Islet precursor cell (in vitro differentiated cells): ENCODE measurements at places on chromosomes 12 and 14.
A peak's percentile ranks its signal among the peaks of the same experiment; 100 is the strongest.

- DNase-seq, result no peak
These were observed 135.4 kb upstream of the CLEC14A start for GRCh38 chr14:38391334-38391733.

DNA sequence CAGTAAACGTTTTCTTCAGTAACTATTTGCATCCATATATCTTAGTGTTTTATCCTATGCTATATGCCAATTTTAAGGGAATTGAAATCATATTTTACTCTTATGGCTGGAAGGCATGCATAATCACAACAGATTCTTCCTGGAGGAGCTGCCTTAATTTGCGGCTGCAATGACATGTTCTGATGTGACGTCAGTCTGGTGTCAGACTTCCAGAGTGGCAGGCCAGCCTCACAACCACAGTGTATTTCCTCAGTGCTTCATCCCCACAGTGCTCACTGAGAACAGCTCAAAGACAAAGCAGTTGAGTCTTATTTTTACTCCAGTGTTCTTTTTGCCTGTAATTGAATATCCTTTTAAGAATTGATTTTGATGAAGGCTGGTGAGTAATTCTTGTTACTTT lies 107.1 kb downstream of the PLEKHA5 start:
- DNase-seq, result no peak

- no peak for DNase-seq
These were observed 248.0 kb upstream of the FLRT2 start for GRCh38 chr14:85281921-85282320.

- no peak for DNase-seq
These were observed 390.0 kb downstream of the EGLN3 start for GRCh38 chr14:33560718-33561431.

DNA sequence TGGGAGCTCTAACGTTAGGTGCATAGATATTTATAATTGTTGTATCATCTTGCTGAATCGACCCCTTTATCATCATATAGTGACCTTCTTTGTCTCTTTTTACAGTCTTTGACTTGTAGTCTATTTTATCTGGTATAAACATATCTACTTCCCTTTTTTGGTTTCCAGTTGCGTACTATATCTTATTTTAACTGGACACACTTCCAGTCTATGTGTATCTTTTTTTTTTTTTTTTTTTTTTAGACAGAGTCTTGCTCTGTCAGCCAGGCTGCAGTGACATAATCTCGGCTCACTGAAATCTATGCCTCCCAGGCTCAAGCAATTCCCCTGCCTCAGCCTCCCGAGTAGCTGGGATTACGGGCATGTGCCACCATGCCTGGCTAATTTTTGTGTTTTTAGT lies 41.9 kb upstream of the ZFP36L1 start:
- no peak for DNase-seq

DNA sequence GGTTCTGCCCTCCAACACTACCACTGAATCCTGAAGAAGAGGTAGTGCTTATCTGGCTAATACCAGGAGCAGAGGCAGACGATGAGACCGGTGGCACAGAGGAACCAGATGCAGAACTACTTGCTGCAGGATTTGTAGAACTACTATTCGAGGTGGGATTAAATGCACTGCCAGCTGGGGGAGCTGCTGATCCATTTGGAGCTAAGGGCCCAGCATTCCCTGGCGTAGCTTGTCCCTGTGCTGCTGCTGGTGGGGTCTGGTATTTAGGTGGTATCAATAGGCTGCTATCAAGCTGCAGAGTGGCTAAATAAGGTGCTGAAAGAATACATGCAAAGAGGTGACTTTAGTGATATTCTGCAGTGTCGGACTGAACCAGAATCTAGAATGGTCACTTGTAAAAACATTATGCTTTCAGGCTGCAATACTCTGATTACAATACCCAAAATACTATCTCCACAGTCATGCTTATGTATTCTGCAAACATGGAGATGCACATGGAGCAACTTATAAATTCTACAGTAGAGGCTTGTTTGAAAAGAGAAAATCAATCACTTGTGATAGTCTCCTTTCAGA lies 294.2 kb downstream of the MED13L start:
- DNase-seq, result peak; percentile 87
